NT2/D1 (cell line): ENCODE measurements at places on chromosomes 3 and 15.

DNA sequence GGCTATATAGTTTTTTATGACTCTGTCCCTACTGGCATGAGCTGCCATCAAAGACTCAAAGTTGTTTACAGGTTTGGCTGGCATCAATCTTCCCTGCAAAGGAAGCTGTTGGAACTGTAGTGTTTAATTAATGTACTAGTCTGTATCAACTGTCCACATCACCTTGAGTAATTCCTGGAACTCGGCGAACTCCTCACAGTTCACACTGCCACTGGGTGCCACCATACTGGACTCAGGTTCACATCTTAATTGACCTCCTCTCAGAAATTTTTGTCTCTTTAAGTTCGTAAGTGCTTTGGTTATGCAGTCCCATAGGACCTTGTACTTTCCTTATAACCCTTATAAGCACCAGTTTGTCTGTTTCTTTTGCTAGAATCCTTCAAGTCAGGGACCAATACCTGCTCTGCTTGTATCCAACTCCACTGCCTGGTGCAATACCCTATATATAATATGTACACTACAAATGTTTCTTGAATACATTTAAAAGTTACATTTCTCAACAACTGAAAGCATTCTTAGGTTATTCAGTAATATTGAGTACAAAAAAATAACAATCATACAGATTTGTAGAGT lies 3.2 kb downstream of the HIGD1A start:
- no peak for DNase-seq

- no peak for DNase-seq
These were observed 72.3 kb upstream of the ZNF280D start for GRCh38 chr15:56805466-56806147.

- no peak for DNase-seq
These were observed 101.7 kb upstream of the CCDC54 start for GRCh38 chr3:107275511-107275910.

DNA sequence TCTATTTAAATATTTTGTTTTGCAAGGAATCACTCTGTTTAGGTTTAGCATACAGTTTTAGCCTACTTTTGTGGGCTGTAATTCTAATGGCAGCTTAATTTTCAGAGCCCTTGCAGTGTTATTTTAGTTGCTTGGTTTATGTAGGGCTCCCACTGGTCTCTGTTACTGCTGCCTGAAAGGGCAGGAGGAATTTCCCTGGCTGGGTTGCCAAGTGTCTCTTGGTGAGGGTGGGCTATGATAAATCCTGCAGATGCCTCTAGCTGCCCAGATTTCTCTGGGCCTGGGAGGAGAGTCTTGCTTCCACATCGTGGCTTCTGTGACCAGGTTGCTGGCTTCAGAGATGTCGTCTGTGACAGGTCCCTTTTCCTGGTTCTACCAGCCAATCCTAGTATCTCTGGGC lies 36.2 kb downstream of the ILDR1 start:
- DNase-seq, result no peak

GRCh38 chr3:81581966-81582599 lies 179.4 kb downstream of the GBE1 start:
- DNase-seq, result peak; percentile 22

- DNase-seq, result no peak
These were observed 2.8 kb upstream of the ACSBG1 start for GRCh38 chr15:78237146-78237545.

GRCh38 chr15:90915808-90916440 lies 12.8 kb downstream of the MAN2A2 start:
- DNase-seq, result no peak

DNA sequence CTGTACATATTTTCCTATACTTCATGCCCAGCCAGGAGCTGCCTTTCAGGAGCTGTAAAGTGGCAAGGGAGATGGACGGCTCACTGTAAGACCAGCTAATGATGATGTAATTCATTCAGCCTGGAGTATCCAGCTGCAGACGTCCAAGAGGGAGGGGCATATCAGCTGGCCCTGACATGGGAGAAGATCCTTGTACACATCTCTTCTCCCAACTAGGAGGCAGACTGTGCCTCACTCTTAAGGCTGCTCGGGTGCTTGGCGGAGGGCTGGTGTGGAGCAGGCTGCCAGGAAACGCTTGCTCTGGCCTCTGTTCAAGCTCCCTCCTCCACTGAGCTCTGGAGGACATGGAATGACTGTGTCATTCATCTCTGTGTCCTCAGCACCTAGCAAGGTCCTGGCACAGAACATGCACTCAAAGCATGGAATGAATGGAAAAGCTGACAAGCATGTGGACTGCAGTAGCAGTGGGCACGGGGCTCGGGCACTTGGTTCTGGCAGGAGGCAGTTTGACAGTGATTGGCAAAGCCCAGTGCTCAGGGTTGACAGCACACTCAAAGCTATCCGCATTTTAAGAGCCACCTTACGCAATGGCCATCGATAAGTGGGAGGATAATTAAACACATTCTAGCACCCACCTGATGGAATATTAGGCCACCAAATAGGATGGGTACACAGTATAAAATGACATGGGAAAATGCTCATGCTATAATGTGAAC lies 72.4 kb downstream of the TBC1D2B start:
- no peak for DNase-seq

DNA sequence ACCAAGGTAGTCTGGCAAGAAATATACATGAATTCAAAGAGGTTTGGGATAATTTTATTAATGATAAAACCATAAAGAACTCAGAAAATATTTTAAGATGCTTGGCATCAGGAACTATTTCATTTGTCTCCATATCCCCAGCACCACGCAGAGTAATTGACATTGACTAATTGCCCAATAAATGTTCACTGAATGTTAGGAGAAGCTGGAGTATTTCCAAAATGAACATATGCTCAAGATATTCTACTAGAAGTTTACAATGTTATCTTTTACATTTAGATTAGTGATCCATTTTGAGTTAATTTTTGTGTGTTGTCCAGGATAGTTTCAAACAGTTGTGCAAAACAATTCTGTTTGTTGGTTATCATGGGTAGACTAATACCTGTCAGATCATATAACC lies 298.8 kb upstream of the CTDSPL start:
- DNase-seq, result no peak
